SK-N-SH treated with all-trans-retinoic acid at 6 μM for 48 hours (cell line): ENCODE measurements at places on chromosomes 11 and 22.
A peak's percentile ranks its signal among the peaks of the same experiment; 100 is the strongest.

- no peak for ATAC-seq
Observed at GRCh38 chr22:20000246-20001081, 16.2 kb downstream of the ARVCF start.

DNA sequence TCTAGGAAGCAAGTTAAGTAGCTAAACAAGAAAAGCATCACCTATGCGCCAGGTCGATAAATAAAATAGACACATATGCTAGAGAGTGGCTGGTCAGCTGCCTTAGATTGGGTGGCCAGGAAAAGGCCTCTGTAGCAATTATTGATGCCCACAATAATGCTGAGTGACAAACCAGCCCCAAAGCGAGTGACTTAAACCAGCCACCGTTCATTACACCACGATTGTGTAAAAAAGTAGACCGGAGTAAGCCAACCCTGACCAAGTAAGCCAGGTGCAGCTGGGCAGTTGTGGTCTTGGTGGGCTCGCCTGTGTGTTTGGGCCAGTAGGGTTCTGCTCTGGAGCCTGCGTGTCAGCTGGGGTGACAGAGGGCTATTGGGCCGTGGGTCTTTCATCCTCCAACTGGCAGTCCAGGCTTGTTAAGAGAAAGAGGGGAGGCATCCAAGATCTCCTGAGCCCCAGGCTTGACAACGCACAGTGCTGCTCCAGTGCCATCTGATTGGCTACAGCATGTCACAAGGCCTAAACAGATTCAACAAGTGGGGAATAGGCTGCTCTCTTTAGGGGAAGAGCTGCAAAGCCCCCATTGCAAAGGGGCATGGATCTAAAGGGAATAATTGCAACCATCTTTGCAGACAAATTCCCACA, 100.4 kb upstream of the PARVA start:
- ATAC-seq = no peak

DNA sequence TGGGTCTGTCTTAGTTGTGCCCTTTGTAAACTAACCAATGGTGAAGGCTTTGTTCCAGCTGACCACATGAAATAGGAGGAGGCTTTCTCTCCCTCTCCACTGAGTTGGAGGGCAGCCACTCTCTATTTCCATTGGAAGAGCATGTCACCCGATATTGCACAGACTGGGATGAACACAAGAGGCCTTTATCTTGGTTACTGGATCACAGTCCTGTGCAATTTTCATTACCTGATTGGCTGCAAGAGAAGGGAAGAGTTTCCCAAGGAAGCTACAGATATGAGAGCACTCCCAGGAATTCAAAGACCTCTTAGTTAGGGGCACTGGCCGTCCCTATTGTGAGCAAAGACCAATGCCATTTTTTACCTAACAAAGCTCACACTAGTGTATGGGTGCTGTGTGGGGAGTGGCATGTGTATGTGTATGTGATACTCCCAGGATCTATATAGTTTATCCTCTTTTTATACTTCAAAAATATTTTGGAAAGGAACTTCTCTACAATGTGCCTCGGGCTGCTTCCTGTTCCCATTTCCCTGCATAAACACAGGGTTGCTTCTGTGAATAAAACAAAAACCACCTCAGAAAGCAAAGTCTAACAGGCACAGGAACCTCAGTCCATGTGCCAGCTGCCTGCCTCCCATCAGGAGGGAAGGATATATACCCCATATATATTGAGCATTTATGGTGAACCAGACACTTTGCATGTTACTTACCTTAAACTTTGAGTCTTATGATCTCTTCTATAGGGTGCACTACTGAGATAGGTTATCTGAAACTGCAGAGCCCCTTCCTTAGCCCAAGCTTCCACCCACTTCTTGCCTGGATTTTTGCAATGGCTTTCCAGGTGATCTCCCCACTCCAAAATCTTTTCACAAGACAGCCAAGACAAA, 126.5 kb downstream of the RASSF10 start:
- ATAC-seq = peak; percentile 96

- ATAC-seq = peak; percentile 65
Observed at GRCh38 chr22:35230839-35231584, 26.3 kb upstream of the HMGXB4 start.

DNA sequence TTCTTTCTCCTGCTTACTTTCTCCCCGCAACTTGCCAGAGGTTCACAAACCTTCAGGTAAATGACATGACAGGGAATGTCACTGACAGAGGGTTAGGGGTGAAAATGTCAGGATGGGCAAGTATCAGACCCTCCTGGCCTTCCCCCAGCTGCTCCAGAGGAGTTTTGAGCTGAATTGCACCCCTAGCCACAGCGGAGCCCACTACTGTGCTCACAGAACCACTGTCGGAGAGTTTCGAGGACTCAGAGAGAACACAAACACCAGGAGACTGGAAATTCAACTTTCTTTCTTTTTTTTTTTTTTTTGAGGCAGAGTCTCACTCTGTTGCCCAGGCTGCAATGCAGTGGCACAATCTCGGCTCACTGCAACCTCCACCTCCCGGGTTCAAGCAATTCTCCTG, 21.5 kb upstream of the P2RY2 start:
- no peak for ATAC-seq

- ATAC-seq = no peak
Observed at GRCh38 chr11:68457216-68457897, 3.2 kb upstream of the PPP6R3 start.
